Kidney epithelial cell (primary cell): ENCODE measurements at places on chromosomes 4 and X.

DNA sequence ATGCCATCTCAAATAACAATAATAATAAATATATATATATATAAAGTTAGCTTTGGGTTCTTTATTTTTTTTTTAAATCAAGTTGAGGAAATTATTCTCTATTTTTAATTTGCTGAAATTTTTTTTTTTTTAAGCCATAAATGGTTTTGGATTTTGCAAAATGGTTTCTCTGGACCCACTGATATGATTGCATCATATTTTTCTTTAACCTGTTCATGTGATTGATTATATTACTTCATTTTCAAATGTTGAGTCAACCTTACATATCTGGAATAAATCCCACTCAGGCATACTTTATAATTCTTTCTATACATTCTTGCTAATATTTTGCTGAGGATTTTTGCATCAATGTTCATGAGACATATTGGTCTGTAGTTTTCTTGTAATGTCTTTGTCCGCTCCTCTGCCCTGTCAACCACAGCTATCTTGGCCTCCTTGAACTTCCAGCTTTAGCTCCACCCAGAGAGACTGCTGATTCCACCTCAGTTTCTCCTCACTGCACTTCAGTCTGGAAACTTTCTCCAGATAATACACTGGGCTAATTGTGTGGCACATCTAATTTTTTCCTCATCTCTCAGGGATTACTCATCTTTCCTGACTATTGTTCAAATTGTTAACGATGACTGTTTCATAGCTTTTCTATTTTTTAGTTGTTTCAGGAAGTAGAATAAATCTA lies 160.9 kb upstream of the GIMD1 start:
- DNase-seq: peak; percentile 14

GRCh38 chrX:110755611-110756010 lies 40.0 kb downstream of the CHRDL1 start:
- no peak for DNase-seq

GRCh38 chr4:6965329-6965728 lies 55.7 kb downstream of the TBC1D14 start:
- DNase-seq: no peak

DNA sequence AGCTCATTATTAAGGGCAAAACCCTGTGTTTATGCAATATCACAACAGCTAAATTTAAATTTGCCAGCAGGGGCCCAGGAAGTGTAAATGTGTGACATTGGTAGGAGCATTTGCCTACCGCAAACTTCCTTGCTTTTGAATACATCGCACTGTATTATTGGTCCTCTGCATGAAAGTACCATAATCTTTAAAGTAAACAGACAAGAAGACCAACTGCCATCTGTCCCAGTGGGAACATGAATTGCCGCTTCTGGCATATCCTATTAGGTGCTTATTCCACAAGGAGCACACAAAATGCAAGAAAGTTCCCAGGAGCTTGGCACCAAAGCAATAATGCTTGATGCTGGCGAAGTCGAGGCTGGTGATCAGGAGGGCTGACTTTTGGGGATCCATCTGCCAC lies 51.3 kb downstream of the SOD3 start:
- no peak for DNase-seq

GRCh38 chrX:123475068-123475724 lies 257.7 kb downstream of the THOC2 start:
- DNase-seq: no peak

DNA sequence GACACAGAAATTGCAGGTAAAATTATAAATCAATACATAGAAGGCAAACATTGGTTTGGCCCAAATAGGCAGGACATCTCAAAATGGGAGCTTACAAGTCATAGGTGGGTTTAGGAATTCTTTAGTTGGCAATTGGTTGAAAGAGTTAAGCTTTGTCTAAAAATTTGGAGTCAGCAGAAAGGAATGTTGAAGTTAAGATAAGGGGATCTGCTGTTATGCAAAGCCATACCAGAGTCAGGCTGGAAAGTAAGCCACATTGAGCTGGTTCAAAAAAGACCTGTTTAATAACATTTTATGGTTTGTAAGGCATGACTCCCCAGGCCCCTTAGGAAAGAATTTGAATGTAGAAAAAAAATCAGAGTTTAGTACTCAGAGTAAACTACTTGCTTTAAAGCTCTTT lies 92.6 kb downstream of the IL13RA2 start:
- DNase-seq: no peak

DNA sequence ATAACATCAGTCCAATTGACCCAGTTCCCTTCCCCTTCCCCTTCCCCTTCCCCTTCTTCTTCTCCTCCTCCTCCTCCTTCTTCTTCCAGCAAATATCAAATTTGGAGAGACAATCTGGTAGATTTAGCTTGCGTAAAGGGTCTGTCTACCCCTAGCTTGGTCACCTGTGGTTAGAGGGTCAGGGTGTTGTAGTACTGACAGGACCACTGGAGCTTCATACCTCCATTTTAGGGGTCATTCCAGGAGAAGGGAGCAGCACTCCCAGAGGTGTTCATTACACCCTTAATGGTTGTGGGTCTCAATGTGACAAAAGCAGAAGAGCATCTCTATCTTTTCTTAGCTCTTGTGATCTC lies 3.7 kb upstream of the FGB start:
- DNase-seq: no peak

GRCh38 chr4:84730375-84730774 lies 147.4 kb downstream of the CDS1 start:
- no peak for DNase-seq

DNA sequence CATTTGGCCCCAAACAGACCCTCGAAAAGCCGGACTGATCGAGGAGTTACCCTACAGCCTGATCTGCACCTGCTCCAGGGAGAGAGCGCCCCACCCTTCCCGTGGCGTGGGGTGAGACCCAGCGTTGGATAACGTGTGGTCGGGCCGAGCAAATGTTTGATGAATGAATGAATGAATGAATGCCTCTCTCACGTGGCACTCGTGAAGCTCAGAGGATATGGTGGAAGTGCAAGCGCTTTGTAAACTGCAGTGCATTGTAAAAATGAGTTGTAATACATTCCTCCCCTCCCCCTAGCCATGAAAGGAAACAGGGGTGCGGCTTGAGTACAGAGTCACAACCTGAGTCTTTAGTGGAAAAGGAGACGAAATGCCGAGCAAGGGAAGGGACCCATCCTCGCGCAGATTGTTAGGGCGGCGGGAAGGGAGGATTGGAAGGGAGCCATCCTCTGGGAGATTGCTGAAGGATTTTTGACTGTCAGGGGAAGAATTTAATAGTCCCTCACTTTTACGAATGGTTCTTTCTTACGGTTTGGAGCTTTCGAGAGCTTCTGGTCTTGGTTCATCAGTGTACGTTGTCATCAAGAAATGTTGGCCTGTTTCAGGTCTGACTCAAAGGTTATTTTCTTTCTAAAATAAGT lies 772 bp upstream of the FBXW7 start:
- no peak for DNase-seq

DNA sequence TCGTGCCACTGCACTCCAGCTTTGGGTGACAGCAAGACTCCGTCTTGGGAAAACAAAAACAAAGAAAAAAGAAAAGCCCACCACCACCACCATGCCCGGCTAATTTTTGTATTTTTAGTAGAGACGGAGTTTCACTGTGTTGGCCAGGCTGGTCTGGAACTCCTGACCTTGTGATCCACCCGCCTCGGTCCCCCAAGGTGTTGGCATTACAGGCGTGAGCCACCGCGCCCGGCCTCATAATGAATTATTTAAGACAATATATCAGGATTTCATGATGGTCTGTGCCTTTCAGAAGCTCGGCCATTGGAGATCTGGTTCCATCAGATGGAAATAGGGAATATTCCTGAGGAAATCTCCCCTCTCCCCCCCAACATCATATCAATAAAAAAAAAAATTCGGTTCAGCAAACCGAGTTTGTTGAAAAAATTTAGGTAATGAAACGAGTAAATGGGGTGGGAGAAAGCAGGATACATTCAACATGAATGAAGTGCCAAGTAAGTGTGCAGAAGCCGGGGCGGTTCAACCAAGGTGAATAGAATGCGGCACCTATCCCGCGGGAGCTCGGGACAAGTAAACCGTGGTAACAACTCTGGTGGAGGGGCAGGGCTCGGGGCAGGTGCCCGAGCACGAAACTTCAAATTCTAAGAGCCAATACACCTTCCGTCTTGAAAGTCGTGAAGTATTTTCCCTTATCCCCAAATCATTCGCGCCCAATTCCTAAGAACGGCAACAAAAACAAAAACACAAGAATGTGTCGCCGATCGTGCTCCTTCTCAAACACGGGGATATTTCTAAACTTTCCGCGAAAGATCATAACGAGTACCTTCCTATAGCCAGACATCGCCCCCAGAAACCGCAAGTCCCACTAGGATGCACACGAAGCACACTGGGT lies 773 bp upstream of the TXLNG start:
- DNase-seq: no peak
